Caki2 (cell line): ENCODE measurements at places on chromosomes 11 and 22. TPM values are rescaled to one million over a fixed set of nuclear protein-coding genes. Genes with fewer than 3 reads are reported as not detected.
A peak's percentile ranks its signal among the peaks of the same experiment; 100 is the strongest.

DNA sequence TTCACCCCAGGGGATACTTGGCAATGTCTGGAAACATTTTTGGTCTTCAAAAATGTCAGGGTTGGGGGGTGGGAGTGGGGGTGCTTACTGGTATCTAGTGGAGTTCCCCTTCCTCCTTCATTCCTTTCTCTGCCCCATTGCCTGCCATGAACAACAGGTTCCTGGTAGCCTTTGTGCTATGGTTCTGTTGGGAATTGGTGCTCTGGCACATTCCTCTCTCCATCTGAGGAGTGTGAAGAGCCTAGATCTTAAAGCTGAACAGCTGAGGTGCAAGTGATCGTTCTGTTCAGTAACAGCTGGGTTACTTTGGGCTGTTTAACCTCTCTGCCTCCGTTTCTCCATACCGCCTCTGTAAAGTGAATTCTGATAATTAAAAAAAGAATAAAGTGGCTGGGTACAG, 64.3 kb downstream of the C22orf31 start:
- DNase-seq: no peak

- no peak for DNase-seq
Observed at GRCh38 chr22:23064381-23065068, 5.8 kb upstream of the GNAZ start.

- DNase-seq: no peak
Observed at GRCh38 chr11:84496122-84496521, 1131.0 kb downstream of the DLG2 start.

- peak; percentile 44 for DNase-seq
Observed at GRCh38 chr11:122852074-122852795, 13.9 kb downstream of the CRTAM start.

The ASCL2 gene
- total RNA-seq: not detected in 2 replicates

The SLC1A2 gene
- not detected in 2 replicates for total RNA-seq

GRCh38 chr11:92329137-92329536, 104.5 kb downstream of the FAT3 start:
- DNase-seq: no peak

The SLC17A6 gene
- not detected in 2 replicates for total RNA-seq

- DNase-seq: no peak
Observed at GRCh38 chr11:58922479-58922878, 16.8 kb upstream of the GLYATL1 start.

The ZNF215 gene
- total RNA-seq: 1.5 and 6.3 TPM in 2 replicates

The BTG4 gene
- total RNA-seq: not detected in 2 replicates

GRCh38 chr22:35401863-35402262, 1.9 kb downstream of the MCM5 start:
- no peak for DNase-seq

- no peak for DNase-seq
Observed at GRCh38 chr22:28711341-28711740, 30.3 kb downstream of the CHEK2 start.

The CYP2R1 gene
- 5.6 and 9.6 TPM in 2 replicates for total RNA-seq
